ENCODE measurements at places on chromosomes 16 and 17.

DNA sequence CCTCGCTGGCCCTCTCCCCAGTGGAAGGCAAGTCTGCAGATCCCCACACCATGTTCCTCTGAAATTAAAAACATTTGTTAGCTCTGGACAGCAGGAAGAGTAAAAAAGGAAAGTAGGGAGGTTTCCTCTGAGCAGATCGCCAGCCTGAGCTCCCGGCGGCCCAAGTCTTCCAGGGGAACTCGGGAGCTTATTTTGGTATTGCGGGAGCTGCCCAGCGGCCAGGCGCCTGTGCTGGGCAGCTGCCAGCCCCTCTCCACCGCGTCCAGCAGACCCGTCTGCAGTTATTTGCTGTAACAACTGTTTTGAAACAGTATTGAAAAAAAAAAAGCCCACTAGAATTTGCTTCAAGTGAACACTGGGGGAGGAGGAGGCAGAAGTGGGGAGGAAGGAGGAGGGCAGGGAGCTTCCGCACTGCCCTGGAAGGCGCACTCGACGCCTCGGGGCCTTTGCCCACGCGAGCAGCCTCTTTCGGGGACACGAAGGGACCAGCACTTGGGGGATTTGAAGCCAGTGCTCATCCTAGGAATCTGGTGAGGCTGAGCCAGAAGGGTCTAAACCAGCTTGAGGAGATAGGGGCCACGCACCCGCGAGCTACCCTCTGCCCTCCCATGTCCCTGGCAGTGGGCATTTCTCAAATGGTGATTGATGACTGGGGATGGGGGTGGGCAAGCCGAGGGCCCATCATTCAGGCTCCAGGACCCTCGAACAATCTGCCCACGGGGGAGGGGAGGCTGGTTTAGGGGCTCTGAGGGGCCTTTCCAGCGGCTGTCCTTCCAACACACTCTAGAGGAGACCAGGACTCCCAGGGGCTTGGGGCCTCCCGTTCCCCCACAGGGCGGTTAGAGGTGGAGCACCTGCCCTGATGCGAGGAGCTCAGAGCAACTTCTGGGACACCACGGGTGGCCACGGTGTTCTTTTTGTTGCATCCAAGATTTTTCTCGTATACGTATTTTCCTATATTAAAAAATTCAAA, 3.0 kb upstream of the BAHCC1 start:
- no peak for DNase-seq

- DNase-seq: no peak
Measured at GRCh38 chr16:12310286-12310685, 333.8 kb downstream of the SNX29 start.

DNA sequence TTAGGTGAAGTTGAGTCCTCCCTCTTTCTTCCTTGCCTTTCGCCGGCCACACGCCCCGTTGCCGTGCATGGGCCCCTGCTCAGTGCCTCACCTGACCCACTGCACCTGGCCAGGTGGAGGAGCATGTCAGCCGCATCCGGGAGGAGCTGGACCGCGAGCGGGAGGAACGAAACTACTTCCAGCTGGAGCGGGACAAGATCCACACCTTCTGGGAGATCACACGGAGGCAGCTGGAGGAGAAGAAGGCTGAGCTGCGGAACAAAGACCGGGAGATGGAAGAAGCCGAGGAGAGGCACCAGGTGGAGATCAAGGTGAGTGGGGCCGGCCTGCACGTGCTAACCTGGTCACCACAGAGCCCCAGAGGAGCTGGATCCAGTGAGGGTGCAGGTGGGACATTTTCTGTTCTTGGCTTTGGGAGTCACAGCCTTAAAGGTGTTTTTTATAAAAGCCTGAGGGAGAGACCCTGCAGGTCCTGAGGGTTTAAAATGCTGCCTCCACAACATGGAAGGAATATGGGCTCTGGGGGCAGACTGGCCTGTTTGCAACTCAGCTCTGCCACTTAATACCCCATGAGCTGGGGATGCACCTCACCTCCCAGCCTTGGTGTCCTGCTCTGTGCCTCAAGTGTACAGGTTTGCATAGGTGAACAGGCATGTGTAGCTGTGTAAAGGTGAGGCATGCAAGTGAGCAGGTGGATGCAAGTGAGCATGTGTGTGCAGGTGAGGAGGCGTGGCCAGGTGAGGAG, 12.1 kb upstream of the DBNDD1 start:
- no peak for DNase-seq

DNA sequence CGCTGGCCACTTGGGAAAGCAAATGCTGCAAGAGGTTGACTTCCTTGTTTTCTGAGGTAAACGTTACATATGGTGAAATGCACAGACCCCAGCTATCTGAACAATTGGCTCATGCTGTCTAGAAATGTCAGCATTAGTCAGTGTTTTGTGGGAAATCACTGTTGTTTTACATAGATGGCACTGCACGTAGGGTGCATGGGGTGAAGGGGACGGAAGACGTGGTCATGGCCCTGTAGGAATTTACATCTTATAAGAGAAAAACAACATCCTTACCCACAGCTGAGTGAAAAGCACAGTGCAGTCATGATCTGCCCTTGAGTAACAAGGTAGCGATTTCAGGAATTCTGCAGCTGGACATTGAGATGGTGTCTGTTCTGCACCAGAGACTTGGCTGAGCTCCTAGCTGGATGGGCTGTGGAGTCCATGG, 15.2 kb downstream of the RPTOR start:
- no peak for DNase-seq

DNA sequence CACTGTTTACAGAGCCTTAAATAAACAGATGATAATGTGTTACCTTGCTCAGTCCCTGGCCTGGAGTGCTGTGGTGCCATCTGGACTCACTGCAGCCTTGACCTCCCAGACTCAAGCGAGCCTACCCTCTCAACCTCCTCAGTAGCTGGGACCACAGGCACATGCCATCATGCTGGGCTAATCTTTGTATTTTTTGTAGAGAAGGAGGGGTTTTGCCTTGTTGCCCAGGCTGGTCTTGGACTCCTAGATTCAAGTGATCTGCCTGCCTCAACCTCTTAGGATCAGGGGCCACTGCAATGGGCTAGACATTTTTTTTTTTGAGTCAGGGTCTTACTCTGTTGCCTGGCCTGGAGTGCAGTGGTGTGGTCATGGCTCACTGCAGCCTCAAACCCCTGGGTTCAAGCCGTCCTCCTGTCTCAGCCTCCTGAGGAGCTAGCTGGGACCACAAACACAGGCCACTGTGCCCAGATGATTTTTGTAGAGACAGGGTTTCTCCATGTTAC, 5.0 kb upstream of the NAGLU start:
- no peak for DNase-seq

DNA sequence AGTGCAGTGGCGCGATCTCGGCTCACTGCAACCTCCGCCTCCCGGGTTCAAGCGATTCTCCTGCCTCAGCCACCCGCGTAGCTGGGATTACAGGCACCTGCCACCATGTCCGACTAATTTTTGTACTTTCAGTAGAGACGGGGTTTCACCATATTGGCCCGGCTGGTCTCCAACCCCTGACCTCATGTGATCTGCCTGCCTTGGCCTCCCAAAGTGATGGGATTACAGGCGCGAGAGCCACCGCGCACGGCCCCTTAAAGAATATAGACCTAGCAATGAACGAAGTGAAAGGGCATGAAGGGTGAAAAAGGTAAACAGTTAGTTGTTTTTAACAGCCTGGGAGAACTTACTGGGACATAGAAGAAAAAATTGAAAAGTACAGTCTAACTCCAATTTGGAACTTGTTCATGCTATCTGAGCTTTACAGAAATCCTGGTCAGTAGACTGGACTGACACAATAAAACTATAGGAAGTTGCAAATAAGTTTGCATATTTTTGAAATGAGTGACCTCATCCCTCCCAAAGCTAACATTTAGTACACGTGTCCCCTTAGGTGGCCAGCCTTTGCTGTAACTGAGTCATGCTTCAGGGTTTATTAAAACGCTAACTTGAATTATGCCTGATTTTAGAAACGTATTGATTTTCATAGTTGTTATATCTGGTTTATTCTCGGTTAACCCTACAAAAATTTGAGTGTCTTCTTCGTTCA, 1.8 kb downstream of the COG1 start:
- DNase-seq: no peak

DNA sequence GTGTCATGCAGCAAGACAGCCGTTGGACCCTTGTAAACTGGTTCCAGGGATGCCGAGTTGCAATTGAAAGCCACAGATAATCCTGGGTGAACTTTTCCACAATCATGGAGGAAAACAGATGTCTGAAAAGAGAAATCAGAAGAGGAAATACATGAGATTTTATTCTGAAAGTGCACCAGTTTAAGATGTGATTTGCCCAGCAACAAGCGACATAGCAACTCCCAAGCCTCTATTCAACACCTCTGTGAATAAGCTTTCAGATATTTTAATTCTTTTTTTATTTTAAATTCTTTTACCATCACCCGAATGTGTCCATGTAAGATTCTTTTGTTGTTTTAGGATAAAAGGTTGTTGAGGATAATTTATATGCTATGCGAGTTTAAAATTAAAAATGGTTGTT, 46.0 kb downstream of the PKD1L3 start:
- no peak for DNase-seq

- no peak for DNase-seq
Measured at GRCh38 chr16:72179204-72179970, 7.4 kb upstream of the PMFBP1 start.

- DNase-seq: peak; percentile 53
Measured at GRCh38 chr17:44159519-44160210, 10.8 kb upstream of the ASB16 start.

GRCh38 chr17:59257101-59257500, 36.8 kb downstream of the GDPD1 start:
- DNase-seq: no peak

- no peak for DNase-seq
Measured at GRCh38 chr17:8430966-8431365, 4.7 kb upstream of the NDEL1 start.

DNA sequence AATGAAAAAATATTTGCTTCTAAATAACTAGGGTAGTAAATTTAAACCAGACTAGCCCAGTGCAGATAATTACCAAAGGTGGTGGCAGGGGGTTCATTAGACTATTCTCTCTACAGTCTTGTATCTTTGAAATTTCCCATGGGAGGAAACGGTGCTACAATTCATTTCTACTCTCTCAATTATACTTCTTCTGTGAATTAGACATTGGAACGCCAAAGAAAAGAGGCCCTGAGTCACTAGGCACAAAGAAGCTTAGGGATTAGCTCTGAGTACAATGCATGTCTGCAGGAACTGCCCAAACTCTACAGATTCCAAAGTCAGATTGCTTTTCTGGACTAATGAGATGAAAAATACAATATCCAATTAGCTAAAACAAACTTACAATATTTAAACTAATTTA, 30.7 kb upstream of the ARL6IP1 start:
- no peak for DNase-seq

DNA sequence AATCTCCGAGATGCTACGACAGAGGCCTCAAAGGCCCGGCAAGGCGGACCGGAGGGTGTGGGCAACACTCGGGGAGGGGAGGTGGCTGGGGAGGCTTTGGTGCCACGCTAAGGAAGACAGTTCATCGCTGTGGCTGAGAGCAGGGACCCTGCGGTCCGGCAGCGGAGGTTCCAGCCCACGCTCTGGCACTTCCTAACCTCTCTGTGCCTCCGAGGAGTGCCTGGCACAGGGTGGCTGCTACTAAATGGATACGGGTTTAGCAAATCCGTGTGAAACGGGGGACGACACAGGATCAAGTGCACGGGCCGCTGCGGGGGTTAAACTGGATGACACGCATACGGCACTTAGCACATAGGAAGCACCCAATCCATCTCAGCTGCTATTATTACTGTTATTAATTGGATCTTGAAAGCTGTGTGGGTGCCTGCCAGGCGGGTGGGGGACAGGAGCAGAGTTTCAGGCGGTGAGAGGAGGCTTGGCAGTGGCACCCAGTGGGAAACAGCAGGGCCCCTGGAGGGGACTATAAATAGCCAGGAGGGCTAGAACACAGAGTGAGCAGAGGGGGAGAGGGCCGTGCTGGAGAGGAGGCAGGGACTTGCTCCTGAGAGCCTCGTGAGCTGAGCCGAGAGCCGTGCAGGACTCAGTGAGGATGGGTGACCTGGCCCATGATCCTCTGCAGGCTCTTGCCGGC, 45.0 kb downstream of the ABR start:
- no peak for DNase-seq

DNA sequence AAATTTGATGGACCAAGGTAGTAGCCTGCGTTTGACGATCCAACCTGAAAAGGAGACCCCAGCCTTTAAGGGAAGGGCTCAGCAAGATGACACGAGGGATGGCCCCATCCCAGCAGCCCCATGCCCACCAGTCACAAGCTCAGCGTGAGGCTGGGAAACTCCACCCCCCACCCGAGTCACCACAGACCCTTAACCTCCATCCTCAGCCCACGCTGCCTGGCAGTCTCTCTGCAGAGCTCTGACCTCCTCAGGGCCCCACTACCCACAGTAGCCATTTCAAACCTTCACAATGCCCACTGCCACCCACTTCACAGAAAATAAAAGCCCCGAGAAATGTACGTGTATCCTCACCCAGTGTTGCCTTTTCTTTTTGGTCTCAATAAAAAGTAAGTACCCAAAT, 18.7 kb downstream of the USP36 start:
- DNase-seq: no peak

GRCh38 chr17:7782240-7782639, 51.8 kb upstream of the KDM6B start:
- no peak for DNase-seq

DNA sequence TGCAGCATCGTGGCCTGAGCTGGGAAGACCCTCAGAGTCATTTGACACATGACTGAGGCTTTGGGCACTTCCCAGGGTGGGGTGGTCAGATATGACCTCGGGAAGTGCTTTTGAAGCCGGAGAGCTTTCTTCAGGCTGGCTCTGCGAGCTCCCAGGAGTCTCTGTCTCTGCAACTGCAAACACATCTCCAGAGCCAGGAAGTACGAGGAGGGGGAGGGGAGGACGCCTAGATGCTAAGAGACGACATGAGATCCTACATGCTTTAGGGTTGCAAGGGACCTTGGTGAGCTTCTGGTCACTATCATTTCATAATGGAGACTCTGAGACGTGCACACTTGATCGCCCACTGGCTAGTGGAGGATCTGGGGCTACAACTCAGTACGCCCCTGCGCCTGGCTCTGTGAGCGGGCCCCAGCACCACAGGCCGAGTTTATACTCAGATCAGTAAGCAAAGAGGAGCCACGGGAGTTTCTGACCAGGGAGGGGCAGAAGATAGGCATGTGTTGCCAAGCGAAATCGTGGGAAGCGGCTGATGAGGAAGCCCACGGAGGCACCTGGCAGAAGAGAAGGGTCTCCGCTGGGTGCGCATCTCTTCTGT, 527 bp upstream of the MGAT5B start:
- DNase-seq: no peak

- no peak for DNase-seq
Measured at GRCh38 chr16:56982695-56983094, 6.7 kb upstream of the NLRC5 start.

DNA sequence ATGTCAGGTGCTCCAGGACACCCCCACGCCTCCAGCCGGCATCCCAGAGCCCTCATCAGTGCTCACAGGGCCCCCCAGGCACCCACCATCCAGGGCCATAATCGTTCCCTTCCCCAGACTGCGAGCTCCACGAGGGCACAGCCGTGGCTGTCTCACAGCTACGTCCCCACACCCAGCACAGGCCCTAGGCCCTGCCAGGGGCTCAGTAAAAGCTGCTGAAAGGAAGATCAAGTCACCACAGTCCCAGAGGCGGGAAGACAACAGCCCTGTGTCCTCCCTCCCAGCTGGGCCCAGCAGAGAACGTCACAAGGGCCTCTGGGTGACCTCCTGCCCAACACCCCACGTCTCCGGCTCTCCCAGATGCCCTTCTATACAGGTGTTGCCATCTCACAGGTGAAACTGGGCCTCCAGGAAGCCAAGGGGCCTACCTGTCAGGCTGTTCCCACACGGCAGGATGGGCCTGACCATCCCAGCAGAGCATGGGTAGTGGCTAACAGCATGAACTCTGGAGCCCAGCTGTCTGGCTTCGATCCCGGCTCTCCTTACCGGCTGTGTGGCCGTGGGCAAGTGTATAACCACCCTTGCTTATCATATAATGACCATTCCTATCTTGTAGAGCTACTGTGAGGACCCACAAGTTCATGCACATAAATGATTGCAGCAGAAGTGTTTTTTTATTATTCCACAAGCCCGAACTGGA, 17.9 kb downstream of the ARL2BP start:
- no peak for DNase-seq

Measured in CD4-positive, alpha-beta T cell treated with Interleukin-15 for 4 hours (primary cell).